Islet precursor cell (in vitro differentiated cells): ENCODE measurements at places on chromosomes 3 and 15.
A peak's percentile ranks its signal among the peaks of the same experiment; 100 is the strongest.

DNA sequence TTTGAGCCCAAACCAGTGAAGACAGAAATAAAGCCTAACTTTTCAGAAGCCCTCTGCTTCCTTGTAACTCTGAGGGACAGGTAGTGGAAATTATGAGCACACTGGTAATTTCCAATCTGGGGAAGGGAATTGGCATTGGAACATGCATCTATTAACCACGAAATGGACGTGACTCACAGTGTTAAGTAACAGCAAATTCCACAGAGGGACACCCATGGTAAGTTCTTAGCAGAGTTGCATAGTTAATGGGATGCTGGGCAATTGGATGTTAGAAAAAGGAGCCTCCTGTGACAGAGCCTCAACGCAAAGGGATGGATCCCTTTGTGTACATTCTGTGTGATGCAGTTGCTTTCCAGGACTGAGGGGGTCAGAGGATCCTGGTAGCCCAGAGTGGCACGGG is 168.6 kb downstream of the SEMA6D start:
- peak; percentile 59 for DNase-seq

- peak; percentile 73 for DNase-seq
These were observed 384.0 kb upstream of the TPM1 start for GRCh38 chr15:62658498-62658897.

- DNase-seq: no peak
These were observed 8.3 kb downstream of the TRIM42 start for GRCh38 chr3:140686128-140686527.

- peak; percentile 84 for DNase-seq
These were observed 17.9 kb upstream of the P2RY14 start for GRCh38 chr3:151296226-151296625.

- DNase-seq: no peak
These were observed 6.7 kb downstream of the PLIN1 start for GRCh38 chr15:89672221-89673164.

- no peak for DNase-seq
These were observed 131.7 kb upstream of the ROBO2 start for GRCh38 chr3:76908156-76908555.

DNA sequence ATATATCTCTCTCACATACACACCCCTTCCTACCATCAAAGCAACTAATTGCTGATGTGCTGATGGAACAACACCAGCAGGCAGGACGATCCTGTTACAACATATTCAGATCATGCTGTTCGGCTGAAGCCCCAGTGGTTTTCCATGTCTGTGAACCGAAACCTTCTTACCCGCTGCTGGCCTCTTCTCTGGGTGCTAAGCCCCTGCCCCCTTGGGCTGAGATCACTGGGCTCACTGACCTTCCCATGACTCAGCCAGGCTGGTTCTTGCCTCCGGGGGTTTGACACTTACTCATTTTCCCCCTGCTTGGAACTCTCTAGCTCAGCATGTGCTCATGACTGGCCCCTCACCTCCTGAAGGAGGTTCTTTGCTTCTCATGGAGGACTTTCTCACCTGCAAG is 122.0 kb upstream of the RGMA start:
- DNase-seq: peak; percentile 66

- peak; percentile 27 for DNase-seq
These were observed 124.9 kb upstream of the PRR20G start for GRCh38 chr3:127412578-127413317.

DNA sequence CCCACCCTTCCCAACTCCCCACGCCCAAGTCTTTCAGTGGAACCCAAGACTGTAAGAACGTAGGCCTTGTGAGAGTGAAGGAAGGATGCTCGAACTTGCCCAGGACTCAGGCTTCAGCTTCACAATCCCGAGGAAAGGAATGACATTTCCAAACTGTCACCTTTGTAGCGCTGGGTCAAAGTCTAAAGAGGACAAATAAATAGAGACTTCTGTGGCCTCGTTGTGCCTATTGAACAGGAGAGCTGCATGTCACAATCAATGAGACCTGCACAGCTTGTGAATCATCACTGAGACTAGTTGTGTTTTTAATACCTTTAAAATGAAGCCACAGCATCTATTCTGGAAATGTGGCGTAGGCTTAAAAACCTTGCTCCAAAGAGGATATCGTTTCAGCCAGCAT is 222.8 kb upstream of the ST8SIA2 start:
- DNase-seq: no peak

GRCh38 chr3:114878114-114878839 is 268.8 kb downstream of the ZBTB20 start:
- DNase-seq: no peak

- DNase-seq: no peak
These were observed 60.4 kb downstream of the CRYGS start for GRCh38 chr3:186483611-186484340.

GRCh38 chr3:155110022-155110421 is 29.9 kb downstream of the MME start:
- DNase-seq: no peak

DNA sequence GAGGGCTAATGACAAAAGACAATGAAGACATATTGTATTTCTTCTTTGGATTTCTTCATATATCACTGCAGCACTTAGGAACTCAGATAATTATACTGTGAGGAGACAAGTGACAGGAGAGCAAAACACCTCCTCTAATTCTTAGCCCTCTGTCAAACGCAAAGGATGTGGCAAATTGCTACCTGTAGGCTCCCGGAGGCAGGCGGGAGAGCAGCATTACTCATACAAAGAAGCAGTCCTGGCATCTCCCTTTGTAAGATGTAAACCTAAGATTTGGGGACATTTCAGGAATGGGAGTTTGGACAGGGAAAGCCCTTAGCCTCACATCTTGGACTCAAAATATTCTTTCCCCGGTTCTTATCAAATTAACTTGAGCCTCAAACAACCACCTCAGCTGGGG is 460.8 kb downstream of the SOX2 start:
- peak; percentile 76 for DNase-seq

GRCh38 chr3:13093687-13094086 is 20.5 kb upstream of the IQSEC1 start:
- no peak for DNase-seq

- no peak for DNase-seq
These were observed 14.5 kb downstream of the RIOX2 start for GRCh38 chr3:97957617-97958311.

DNA sequence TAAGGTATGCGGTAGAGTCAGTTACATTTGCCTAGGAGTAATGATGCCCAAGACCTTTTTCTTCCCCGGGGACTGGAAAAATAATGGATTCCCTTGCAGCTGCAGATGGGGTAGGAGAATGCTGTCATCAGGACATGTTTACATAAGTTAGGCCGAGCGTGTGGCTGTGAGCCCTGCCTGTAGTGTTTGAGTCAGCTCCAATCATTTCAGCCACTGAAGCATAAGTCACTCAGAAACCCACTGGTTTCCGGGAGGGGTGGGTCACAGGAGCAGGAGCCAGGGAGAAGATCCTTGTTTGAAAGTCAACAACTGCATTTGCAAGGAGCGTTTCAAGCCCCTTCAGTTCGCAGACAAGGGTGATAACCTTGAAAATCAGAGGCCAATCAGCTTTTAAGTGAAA is 562.3 kb downstream of the MCTP2 start:
- peak; percentile 81 for DNase-seq

- DNase-seq: no peak
These were observed 171.5 kb downstream of the NUP210 start for GRCh38 chr3:13248640-13249039.

- peak; percentile 93 for DNase-seq
These were observed 634 bp downstream of the STAG1 start for GRCh38 chr3:136751316-136752171.

DNA sequence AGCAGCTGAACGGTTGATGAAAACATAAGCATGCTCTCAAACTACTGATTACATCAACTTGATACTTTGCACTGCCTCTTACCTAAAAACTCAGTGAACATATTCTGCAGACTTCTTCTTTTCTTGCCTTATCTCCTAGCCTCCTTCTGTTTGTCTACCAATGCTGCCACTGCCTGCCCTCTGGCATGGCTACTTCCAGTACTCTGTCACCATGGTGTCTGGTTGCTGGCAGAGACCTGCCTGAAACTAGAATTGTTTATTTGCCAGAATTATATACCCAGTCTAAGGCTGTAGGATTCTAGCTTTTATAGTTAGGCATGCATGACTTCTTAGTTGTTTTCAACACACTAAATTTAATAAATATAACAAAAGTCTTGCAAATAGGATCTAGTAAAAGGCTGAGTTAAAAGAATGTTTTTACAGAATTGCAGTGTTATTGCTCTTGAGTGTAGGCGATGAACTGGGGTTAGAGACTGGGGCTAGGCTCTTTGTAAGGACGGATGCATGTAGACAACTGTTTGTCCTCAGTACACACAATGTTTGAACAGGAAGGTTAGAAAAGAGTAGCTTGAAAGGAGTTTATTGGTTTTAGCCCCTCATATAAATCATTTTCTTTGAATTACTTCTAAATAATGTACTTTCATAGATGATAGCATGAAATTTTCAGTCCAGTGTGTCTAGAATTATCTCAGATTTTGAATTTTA is 116.3 kb downstream of the KCNAB1 start:
- no peak for DNase-seq

DNA sequence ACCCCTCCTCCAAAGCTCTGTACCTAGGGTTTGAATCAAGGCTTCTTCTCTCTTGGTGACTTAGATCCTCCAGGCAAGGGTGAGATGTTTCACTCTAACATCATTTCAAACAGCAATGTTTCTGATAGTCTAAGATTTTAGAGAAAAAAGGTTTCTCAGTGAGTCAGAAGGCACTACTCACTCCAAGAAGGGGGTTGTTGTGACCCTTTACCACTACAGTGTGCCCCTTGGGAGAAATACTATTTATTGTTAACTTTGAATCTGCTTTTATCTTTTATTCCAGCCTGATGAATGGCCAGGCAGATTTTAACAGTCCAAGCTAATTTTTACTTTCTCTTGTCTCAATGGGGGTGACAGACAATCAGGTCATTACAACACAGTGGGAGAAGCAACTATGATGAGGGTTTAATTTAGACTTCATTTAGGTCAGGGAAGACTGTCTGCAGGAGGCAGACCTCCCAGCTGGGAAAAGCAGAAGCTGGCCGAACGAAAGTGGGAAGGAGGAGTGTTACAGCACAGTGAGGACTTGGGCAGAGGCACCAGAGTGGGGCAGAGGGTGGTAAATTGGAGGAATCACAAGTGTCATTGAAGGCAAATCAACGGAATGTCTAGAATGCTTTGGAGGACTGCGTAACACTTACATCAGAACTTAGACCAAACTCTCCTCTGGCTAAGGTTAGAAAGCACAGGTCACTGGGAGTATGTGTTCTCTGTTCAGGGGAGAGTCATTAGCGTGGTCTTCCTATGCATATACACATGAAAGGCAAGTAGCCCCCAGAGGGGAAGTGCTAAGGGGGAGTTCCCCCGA is 21.2 kb downstream of the ZNF860 start:
- DNase-seq: no peak

GRCh38 chr3:120021523-120021922 is 72.7 kb downstream of the GSK3B start:
- no peak for DNase-seq

GRCh38 chr3:46013316-46014094 is 13.8 kb downstream of the XCR1 start:
- DNase-seq: peak; percentile 20

DNA sequence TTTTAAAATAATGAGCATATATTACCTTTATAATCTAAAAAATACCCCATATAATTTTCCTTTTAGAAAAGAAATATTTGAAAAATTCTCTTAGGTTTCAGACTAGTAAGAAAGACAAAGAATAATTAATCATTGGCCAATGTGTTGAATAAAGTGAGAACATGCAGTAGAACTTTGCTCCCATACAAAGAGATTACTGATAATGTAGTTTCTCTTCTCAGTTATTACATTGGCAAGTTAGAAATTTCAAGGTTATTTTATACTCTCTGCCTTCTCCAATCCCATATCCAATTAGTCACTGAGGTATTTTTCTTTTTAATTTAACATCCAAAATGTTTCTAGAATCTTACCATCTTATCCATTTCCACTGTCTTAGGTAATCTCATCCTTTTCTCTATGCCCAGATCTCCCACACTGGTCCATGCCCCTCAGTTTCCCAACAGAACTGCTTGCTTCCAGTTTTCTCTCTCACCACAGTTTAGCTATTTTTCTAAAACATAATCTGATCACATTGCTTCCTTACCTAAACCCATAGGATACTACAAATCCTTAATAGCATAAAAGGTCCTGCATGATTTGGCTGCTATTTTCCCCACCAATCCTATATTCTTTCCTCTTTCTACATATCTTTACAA is 10.8 kb downstream of the XRN1 start:
- no peak for DNase-seq

- DNase-seq: peak; percentile 65
These were observed 211.8 kb downstream of the TP63 start for GRCh38 chr3:189842681-189843602.

DNA sequence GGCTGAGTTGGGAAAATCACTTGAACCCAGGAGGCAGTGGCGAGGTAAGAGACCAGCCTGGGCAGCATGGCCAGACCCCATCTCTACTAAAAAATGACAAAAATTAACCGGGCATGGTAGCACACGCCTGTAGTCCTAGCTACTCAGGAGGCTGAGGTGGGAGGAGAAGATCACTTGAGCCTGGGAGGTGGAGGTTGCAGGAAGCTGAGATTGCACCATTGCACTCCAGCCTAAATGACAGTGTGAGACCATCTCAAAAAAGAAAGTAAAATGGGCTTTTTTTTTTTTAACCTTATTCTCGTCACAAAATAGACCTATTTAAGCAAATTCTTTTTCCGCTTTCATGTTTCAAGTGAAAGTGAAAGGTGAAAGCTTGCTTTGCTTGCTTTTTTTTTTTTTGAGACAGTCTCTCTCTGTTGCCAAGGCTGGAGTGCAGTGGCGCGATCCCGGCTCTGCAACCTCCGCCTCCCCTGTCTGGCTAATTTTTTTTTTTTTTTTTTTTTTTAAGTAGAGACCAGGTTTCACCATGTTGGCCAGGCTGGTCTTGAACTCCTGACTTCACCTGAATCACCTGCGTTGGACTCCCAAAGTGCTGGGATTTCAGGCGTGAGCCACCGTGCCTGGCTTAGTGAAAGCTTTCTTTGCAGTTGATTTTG is 3.6 kb downstream of the PDIA3 start:
- no peak for DNase-seq

GRCh38 chr3:10753964-10754363 is 62.1 kb upstream of the SLC6A11 start:
- peak; percentile 88 for DNase-seq

GRCh38 chr3:107993771-107994170 is 97.1 kb downstream of the CD47 start:
- DNase-seq: no peak

GRCh38 chr3:196440041-196440537 is 7.9 kb upstream of the UBXN7 start:
- no peak for DNase-seq

DNA sequence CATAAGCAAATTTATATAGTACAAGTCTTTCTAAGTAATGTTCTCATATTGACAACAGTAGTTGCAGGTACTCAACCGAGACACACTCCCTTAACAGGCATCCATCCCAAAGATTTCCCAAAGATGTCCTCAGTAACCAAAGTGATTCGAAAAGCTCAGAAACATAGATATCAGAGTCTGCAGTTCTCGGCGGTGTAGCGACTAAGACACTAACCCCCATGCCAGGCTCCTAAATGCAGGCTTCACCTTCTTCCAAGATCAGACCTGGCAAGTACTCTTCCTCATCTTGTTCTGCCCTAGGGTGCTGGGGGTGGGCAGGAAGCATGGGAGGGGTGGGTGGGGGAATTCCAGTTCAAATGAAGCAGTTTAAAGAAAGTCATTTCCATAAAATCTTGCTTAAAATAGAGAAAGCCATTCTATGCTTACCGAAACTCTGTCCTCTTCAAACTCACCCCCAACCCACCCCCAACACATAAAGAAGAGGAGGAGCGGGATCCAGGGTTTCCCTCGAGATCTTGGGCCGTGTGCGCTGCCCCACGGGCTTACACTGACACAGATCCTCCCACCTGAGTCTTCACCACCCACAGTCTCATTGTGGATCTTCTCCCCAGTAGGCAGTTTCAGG is 59.0 kb upstream of the BCL6 start:
- no peak for DNase-seq

- no peak for DNase-seq
These were observed 151.1 kb downstream of the SAMMSON start for GRCh38 chr3:70150599-70150998.
